Stimulated activated CD4-positive, alpha-beta T cell treated with anti-CD3 and anti-CD28 coated beads, Interleukin-1b, Interleukin-23, amount 100 ng/mL, for 48 hours (primary cell): ENCODE measurements at places on chromosomes 16 and 17.

DNA sequence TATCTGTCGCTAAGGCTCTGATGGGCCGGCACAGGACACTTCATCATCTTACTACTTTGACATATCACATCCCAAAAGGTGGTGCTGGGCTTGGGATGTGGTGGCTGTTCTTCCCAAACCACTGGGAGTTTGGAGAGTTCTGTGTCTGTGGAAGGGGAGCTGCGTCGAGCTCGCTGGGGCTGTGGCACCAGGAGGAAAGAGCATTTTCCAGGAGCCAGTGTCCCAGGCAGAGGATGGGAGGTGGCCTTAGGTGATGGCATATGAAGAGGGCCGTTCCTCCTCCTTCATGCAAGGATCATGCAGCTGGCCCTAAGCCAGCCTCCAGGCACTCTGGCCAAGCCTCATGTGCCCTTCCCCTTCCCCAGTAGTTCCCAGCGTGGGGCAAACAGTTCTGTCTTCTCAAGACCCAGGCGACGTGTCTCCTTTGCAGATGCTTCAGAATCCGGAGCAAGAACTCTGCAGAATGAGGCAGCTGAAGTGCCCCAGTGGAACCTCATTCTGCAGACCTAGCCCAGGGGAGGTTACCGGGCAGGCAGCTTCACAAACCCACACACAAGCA, 89.4 kb upstream of the TNRC6C start:
- no peak for DNase-seq

DNA sequence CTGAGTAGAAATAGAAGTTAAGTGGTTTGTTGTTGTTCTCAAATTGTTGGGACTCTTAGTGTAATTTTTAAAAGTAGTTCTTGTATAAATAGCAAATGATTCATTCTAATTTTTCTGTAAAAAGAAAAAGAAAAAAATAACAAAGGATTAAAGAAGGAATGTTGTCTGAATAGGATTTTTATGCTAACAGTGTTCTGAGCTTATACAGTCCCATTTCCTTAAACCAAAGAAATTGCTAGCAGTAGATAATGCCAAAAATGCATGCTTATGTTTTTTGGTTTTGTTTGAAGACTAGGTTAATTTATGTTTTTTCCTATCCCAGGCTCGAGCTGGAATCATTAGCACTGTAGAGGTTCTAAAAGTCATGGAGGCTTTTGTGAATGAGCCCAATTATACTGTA, 44.7 kb upstream of the KPNB1 start:
- DNase-seq: no peak

GRCh38 chr16:81315271-81316175, 761 bp downstream of the GAN start:
- DNase-seq: peak; percentile 25

DNA sequence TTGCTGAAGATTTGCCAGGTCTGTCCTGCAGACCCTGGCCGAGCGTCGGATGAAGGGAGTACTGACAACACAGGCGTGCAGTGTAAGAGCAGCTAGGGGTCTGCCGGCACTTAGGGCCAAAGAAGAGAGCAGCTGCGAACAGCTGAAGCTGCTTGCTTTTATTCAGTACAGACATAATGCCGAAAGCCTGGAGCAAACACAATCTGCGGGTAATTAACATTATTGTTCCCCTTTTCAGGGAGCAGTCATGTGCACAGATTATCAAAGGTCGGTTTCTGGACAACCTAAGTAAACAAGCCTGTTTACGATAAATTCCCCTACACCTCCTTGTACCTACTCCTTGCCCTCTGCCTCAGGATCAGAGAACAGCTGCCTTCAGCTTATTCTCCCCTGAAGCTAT, 12.0 kb upstream of the KRT23 start:
- no peak for DNase-seq

- DNase-seq: no peak
Measured at GRCh38 chr17:77498091-77498741, 357.4 kb downstream of the SEC14L1 start.

DNA sequence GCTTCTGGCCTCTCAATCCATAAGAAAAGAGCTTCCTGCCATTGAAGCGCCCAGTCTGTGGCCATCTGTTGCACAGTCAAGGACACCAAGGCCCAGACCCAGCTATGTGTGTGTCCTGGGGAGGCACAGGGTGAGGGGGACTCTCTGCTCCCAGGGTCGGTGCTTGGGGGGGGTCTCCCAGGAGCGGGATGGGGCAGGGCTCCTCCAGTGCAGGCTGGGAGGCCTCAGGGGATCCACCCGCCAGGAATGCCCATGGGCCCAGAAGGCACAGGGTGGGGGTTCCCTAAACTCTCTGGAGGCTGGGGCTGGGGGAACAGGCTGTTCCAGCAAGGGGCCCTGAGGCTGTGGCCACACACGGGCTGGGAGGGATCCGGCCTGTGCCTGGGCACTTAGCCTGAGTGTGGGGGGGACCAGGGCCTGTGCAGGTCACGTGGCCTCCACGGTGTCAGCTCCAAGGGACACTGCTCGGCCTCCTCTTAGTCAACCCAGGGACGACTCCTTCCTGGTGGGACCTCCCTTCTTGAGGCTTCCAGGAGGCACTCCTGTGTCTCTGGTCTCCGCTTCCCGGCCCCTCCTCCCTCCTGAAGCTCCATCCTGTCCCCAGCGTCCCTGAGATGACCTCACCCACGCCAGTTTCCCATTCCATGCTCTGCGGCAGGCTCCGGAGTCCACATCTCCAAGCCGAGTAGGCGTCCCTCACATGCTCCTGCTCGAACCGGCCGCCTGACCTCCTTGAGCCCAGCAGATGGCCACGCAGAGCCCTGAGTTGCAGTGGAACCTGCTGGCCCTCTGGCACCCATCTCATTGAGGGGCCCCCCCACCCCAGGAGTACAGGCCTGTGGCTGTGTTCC, 23.1 kb upstream of the BAHCC1 start:
- no peak for DNase-seq

DNA sequence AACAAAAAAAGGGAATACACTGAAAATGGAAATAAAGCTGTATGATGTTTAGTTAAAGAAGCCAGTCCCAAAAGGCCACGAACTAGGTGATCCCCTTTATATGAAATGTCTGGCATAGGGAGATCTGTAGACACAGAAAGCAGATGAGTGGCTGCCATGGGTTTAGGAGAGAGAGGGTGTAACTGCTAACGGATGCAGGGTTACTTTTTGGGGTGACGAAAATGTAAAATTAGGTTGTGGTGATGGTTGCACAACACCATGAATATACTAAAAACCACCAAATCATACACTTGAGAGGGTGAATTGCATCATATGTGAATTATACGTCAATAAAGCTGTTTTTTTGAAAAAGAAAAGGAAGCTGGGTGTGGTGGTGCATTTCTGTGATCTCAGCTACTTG, 99.6 kb downstream of the ADCY9 start:
- no peak for DNase-seq

- DNase-seq: no peak
Measured at GRCh38 chr16:25063865-25064264, 47.7 kb upstream of the LCMT1 start.

- no peak for DNase-seq
Measured at GRCh38 chr16:6903671-6904070, 429.0 kb upstream of the RBFOX1 start.

GRCh38 chr17:42566215-42566882, 551 bp upstream of the MLX start:
- DNase-seq: no peak

DNA sequence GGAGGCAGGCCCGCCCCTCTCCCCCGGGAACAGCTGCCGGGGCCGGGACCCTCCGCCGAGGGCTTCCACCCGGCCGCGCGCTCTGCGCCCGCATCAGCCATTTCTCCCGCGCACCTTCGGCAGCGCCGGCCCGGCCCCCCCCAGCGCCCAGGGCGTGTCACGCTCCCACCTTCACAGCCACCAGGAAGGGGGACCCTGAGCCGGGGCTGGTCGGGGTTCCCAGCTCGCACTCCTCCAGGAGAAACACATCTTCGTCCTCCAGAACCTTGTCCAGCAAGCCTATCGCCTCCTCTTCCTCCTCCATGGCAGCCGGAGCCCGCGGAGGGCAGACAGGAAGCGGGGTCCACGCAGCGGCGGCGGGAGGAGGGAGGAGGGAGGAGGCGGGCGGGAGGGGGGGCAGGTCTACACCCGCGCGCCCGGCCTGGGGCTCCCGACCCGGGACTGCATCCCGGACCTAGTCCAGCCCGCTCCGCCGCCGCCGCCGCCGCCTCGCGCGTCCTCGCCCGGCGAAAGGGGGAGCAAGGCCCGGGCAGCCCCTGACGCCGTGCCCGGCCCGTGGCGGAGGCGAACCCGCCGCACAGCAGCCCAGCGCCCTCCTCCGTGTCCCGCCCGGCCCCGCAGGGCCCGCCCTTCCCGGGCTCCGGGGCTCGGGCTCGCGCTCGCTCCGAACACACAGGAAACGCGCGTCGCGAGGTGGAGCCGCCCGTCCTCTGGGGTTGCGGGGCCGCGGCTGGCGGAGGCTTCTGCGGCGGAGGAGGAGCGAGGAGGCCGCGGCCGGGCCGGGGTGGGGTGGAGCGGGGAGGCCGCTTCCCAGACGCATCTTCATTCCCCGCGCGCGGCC, 70.8 kb downstream of the ABR start:
- DNase-seq: peak; percentile 52

DNA sequence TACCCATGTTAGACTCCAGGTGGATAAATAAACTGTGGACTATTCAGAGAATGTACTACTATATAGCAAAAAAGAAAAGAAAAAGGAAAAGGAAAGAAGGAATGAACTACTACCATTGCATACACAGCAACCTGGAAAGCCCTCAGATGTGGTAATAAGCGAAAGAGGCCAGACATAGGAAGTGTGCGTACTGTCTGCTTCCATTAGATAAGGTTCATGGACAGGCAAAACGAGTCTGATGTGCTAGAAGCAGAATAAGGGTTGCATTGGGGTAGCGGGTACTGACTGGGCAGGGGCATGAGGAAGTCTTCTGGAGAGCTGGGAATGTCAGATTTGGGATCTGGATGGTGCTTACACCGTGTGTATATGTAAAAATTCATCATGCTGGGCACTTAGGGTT, 21.8 kb downstream of the CLEC16A start:
- DNase-seq: no peak

DNA sequence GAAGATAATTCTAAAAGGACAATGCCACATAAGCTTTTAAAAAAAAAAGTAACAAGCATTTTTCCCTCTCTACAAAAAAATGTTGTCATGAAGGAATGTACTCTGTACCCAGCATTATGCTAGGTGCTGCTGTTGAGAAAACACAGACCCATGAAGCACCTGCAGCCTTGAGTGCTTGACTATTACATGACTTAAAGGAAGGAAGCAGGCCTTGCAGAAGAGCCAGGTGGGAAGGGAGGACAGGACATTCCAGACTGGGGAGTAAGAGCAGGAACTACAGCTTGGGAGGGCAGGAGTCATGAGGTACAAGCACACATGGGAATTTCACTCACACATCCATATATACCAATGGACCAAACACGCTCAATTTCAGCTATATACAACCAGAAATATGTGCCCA, 3.8 kb downstream of the MYO1D start:
- DNase-seq: no peak

- no peak for DNase-seq
Measured at GRCh38 chr17:27384261-27384701, 72.0 kb upstream of the KSR1 start.

- no peak for DNase-seq
Measured at GRCh38 chr17:5027916-5028315, 7.3 kb downstream of the SLC52A1 start.

- peak; percentile 81 for DNase-seq
Measured at GRCh38 chr16:89192956-89193575, 7.3 kb downstream of the SLC22A31 start.

GRCh38 chr16:11356573-11357331, 11.5 kb downstream of the RMI2 start:
- DNase-seq: peak; percentile 59

GRCh38 chr17:10806545-10807262, 2.8 kb upstream of the TMEM238L start:
- no peak for DNase-seq

DNA sequence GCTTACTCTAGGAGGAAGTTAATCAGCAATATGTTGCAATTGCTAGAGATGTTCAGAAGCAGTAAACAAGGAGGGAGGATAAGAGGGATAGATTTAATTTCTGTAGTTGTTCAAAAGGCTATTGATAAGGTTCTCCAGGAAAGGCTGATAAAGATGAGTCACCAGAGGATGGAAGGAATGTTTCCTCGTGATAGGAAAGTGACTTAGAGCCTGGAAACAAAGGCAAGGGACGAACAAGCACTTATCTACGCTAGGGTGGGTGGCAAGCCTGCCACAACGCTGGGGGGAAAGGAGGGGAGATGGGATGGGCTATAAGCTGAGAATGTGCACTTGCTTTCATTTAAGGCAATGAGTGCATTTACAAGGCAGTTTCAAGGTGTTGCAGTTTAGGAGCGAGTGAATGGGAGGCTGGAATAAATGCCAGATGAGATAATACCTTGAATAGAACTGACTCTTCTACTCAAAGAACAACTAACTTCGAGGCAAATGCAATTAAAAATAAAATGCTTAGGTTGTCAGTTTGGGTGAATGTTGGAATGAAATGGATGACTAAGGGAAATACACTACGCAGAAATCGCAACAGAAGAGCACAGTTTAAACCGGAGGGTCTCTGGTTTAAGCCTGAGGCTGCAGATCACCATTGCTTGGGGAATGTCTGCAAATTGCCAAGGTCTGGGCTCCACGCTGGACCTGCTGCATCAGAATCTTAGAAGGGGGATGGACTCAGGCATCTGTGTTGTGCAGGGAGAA, 76.0 kb upstream of the RBBP6 start:
- DNase-seq: no peak

DNA sequence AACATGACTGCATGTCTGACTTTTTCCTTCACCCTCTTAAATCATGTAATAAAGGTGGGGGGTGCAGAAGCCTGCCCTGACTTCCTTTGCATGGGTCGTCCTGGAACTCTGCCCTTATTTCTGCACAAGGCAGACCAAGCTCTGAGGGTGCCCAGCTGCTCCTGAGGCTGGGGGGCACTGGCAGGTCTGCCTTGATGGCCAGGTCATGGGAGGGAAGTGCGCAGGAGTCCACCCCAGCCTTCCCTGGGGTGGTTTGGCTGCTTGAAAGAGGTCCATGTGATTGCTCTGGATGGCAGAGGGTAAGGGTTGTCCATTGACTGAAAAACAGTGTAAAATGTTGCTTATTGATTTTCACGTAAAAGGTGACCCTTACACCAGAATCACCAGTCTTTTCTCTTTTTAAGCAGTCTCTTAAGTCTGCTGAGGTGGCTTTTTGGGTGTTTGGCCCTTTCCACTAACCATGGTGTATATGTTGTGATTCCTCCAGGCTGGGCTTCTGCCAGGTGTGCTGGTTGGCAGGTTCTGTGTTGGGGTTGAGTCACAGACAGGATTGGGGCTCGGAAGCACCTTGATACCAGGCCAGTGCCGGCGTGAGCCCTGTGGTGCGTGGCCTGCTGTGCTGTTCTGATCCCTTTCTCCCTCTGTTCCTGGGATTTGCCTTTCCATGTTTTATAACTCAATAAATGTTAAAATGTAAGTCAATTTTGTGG, 19.4 kb downstream of the DHX38 start:
- DNase-seq: no peak

DNA sequence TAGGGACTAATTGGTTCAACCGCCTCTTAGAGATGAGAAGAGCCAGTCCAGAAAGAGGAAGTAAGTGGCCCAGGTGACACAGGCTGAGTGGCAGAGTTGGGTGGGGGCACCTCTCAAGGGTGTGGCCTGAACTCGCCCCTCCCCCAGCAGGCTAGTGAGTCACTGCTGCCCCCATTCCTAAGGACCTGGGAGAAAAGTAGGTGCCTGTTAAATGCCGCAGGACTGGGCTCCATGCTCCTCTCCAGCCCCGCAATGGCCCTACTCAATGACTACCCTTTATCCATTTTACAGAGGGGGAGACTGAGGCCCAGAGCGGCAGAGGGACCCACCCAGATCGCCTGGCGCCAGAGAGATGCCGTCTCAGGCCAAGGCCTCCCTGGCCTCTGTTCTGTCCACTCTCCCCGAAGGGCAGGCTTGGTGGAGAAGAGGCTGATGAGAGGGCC, 8.1 kb downstream of the TMEM235 start:
- no peak for DNase-seq
